ENCODE measurements at places on chromosomes 6 and 20.
A peak's percentile ranks its signal among the peaks of the same experiment; 100 is the strongest.

DNA sequence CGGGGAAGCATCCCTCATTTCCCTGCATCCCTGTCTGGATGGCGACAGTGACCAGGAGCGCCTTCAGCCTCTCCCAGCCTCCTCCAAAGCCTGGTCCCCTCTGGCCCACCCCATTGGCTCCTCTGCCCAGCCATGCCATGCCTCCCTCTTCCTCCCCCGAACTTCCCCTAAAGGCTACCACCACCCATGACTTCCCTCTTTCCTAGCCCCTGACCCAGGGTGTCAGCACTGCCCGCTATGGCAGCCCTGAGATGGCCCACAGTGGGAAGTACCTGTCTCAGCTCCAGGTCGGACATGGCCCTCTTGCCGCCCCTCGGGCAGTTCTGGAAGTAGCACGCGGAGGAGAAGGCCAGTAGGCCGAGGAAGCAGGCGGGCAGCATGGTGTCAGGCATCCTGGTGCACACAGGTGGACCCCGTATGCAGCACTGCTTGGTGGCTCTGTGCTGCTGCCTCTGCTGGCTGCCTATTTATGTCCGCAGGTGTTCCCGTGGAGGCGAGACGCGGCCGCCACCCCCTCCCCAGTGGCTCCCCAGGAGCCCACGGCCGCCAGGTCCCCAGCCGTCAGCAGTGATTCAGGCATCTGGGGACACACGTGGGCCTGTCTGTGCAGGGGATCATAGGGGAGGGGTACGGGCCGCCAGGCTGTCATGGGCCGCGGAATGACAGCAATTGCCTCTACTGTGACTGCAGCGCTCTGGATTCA is at the start of gene AVP:
TSS of gene AVP (minus strand) at position 442 of the 703 bp plus-strand sequence. CDS start at position 392, 50 bp downstream.
- DNase-seq = no peak

DNA sequence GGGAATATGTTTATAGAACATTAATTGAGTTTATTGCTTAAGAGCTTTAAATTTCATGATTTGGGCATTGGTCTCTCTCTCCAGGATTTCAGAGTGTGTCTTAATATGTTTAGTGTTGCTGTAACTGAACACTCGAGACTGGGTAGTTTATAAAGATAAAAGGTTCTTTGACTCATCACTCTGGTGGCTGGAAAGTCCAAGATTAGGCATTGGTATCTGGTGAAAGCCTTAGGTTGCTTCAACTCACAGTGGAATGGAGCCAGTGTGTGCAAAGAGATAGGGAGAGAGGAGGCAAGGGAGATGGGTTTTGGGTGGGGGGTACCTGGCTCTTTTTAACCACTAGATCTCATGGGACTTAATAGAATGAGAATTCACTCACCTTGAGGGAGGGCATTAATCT is 35.6 kb upstream of the DTNBP1 start:
- DNase-seq = no peak

- no peak for DNase-seq
Measured at GRCh38 chr6:163757520-163757919, 343.0 kb downstream of the QKI start.

DNA sequence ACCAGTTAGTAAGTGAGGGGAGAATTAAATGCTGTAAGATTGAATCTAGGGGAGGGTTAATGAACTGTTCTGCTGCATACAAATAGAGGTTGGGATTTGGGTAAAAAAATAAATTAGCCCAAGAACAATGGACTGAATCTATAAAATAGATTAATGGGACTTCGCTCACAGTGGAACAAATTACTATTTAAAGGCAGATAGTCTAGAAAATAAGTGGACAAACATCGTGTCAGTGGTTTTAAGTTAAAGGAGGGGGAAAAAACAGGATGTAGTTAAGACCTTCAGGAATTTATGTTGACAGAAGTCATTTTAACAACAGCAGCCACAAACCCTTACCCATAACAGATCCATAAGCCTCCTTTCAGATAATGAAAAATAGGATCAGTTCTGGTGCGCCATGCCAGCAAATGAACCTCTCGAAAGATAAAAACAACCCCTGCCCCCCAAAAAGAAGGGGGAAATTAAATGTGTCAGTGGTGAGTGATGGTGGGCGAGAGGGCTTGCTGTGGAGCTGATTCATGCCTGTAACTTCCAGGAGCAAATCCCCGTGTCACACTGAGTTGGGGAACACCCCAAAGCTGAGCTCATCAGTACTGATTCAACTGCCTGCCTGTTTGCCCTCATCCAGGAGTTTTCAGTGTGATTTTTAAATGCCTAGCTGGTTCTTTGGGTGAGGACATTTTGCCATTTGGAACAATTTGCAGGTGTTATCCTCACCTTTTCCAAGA is 86.8 kb downstream of the PPP1R14C start:
- DNase-seq = no peak

- DNase-seq = no peak
Measured at GRCh38 chr6:157906537-157907061, 75.1 kb upstream of the SYNJ2 start.

GRCh38 chr20:56411759-56412472 is at the start of gene CASS4:
Gene CASS4, plus strand, starts transcription at chr20:56412260. Its CDS starts 199 bp downstream, at chr20:56412459.
- DNase-seq = no peak

DNA sequence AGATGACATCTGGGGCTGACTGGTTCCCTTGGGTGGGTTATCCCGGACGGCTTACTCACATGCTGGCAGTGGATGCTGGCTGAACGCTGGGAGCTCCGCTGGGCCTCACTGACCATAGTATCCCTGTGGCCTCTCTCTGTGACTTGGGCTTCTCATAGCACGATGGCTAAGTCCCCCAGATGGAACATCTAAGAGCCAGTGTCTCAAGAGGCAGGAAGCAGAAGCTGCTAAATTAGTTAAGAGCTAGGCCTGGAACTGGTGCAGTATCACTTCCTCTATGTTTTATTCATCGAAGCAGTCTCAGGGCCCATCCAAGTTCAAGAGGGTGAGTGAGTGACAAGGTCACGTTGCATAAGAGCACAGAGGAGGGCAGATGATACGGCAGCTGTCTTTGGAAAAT is 116.5 kb upstream of the LAMP5 start:
- no peak for DNase-seq

- peak; percentile 38 for DNase-seq
Measured at GRCh38 chr6:53484476-53485280, 60.2 kb downstream of the GCLC start.

- DNase-seq = no peak
Measured at GRCh38 chr6:85115876-85116275, 334.0 kb upstream of the NT5E start.

All from activated CD8-positive, alpha-beta memory T cell treated with anti-CD3 and anti-CD28 coated beads for 1 hour (primary cell).